Iris pigment epithelial cell (primary cell): ENCODE measurements at places on chromosomes 16 and 17.

- no peak for DNase-seq
Measured at GRCh38 chr16:88516601-88517061, 53.6 kb upstream of the ZC3H18 start.

GRCh38 chr16:2090481-2090776, 42.6 kb downstream of the TSC2 start:
- no peak for DNase-seq

- peak; percentile 64 for DNase-seq
Measured at GRCh38 chr17:78013683-78014467, 55.4 kb downstream of the TNRC6C start.

- no peak for DNase-seq
Measured at GRCh38 chr16:78483124-78483992, 383.9 kb downstream of the WWOX start.

- peak; percentile 29 for DNase-seq
Measured at GRCh38 chr16:10368969-10369551, 16.8 kb upstream of the ATF7IP2 start.

GRCh38 chr17:81018044-81018802, 16.7 kb upstream of the BAIAP2 start:
- peak; percentile 78 for DNase-seq

GRCh38 chr16:50198802-50199403, 45.8 kb downstream of the TENT4B start:
- DNase-seq: no peak

DNA sequence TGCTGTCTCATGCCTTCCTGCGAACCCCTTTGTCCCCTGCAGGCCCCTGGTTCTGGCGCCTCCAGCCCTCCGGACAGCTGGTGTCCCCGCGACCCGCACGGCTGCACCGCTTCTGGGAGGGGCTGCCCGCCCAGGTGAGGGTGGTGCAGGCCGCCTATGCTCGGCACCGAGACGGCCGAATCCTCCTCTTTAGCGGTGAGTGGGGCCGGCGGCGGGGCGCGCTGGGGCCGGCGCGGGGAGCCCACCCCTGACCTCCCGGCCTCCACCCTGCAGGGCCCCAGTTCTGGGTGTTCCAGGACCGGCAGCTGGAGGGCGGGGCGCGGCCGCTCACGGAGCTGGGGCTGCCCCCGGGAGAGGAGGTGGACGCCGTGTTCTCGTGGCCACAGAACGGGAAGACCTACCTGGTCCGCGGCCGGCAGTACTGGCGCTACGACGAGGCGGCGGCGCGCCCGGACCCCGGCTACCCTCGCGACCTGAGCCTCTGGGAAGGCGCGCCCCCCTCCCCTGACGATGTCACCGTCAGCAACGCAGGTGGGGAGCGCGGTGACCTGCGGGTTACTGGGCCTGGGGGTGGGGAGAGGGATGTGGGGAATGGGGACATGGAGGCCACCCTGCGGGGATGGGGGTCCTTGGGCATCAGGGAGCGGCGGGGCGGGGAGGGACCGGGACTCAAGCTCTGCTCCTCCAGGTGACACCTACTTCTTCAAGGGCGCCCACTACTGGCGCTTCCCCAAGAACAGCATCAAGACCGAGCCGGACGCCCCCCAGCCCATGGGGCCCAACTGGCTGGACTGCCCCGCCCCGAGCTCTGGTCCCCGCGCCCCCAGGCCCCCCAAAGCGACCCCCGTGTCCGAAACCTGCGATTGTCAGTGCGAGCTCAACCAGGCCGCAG, 7.1 kb upstream of the IL32 start:
- peak; percentile 23 for DNase-seq

- no peak for DNase-seq
Measured at GRCh38 chr16:10339777-10340732, 45.8 kb upstream of the ATF7IP2 start.

DNA sequence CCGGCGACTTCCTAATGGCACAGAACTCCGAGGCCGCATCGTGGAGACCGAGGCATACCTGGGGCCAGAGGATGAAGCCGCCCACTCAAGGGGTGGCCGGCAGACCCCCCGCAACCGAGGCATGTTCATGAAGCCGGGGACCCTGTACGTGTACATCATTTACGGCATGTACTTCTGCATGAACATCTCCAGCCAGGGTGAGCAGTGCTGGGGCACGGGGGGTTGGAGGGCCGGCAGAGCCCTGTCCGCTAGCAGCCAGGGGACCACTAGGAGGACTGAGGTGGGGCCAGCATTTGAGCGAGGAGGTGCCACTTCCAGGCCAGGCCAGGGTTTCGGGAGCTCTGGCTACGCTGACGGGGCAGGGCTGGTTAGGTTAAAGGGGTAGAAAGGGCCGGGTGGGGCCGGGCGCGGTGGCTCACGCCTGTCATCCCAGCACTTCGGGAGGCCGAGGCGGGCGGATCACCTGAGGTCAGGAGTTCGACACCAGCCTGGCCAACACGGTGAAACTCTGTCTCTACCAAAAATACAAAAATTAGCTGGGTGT, 5.1 kb downstream of the MPG start:
- DNase-seq: no peak

GRCh38 chr17:44687756-44688155, 1.8 kb downstream of the CCDC43 start:
- no peak for DNase-seq

DNA sequence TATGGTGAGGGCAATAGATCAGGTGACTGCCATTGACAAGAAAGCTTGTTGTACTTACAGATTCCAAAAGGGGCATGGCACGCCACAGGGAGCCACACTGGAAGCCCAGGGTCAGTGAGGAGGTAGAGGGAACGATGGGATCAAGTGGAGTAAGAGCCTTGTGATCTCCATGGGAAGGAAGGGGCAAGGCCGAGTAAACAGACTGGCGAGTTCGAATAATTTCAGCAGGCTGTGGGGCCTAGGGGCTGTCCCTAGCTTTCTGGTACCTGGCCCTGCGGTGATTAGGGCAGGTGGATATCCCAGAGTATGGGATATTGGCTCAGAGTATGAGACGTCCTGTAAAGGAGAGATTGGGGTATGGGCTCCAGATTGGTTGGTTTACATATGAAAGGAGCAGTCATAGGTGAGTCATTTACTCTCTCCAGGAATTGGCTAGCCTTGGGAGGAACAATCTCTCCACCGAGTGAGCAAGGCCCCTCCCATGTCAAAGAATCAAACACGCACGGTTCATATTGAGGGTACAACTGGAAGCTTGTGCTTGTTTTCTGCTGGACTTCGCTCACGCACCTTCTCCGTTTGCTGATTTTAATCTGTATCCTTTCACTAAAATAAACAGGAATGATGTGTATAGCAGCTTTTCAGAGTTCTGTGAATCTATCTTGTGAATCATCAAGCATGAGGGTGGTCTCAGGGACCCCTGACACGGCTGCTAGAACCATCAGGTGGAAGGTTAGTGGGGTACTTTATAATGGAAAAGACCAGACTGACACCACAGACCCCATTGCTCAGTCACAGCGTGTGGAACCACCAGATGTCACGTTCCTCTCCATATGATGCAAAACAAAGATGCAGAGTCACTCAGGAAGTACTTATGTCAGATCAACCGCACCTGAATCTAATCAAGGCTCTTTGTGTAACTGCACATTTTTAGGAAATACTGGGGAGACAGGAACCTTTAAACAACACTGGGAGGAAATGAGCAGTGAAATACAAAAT, 27.9 kb downstream of the GABARAPL2 start:
- peak; percentile 90 for DNase-seq

GRCh38 chr17:12107905-12108304, 87.2 kb downstream of the MAP2K4 start:
- DNase-seq: peak; percentile 51

DNA sequence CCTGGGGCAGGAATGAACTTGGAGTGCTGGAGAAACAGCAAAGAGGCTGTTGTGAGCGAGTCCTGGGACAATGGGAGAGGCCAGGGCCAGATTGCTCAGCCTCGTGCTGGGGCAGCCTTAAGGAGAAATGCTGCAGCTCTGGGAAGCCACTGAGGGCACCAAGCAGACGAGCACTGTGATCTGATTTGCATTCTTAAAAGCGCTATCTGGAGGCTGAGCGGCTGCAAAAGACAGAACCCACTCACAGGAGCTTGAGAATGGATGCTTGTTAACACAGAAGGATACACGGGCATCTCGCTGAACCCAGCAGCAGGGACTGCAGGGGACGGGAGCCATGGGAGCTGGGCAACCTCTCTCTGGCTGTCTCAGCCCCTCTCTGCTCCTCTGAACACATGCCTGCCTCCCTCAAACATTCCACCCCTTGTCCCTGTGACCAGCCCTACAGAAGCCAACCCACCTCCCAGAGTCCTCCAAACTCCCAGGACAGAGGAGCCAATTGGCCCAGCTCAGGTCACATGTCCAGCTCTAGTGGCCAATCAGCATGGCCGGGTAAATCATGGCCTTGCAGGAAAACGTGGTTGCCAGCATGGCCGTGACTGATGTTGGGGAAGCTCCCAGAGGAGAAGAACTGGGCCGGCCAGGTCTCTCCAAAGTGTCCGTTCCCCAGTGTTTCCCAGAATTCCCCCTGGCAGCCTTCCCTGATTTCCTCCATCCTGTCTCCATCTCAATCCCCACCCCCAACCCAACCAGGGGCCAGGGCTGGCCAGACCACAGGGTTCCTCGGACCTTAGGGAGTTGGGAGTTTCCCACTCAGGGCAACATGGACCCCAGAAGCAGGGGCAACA, 60.3 kb downstream of the GSG1L start:
- no peak for DNase-seq

DNA sequence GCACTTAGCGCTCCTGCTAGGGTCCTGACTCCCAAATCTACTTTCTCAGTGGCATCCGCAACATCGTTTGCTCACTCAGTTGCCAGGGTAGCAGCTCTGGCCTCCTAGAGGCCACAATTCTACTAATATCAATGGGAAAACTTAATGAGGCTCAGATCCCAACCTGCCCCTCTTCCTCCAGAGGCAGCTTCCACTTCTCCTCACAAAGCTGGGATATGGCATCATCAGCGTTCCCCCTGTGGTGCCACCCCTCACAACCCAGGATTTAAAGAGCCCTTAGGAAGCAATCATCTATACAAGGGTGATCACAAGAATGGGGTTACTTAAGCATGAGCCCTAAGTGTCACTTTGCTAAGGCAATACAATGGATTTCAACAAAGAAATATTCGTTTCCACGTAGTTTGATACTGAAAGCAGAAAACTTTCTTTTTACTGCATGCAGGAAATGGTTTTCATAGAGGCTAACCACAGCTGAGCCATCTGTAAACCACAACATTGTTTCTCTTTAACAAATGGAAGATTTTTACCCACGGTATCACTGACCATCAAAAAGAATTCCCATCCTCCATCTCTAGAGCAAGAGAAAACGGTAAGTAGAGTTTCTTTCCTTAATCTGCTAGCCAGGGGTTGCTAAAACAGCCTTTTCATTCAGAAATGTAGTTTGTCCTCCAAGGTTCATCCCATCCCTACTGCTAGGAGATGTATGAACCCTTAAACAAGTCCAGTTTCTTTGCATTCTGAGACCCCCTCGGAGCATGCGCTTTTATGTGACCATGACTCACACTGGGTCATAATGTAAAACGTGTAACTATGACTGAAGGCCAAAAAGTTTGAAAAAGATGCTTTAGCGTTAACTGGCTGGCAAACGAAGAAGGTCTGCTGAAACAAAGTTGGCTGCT, 68.3 kb upstream of the BCAR1 start:
- DNase-seq: peak; percentile 96

- no peak for DNase-seq
Measured at GRCh38 chr17:77174928-77175661, 34.3 kb downstream of the SEC14L1 start.

GRCh38 chr16:70470927-70471341, 16.5 kb downstream of the FCSK start:
- DNase-seq: peak; percentile 41

DNA sequence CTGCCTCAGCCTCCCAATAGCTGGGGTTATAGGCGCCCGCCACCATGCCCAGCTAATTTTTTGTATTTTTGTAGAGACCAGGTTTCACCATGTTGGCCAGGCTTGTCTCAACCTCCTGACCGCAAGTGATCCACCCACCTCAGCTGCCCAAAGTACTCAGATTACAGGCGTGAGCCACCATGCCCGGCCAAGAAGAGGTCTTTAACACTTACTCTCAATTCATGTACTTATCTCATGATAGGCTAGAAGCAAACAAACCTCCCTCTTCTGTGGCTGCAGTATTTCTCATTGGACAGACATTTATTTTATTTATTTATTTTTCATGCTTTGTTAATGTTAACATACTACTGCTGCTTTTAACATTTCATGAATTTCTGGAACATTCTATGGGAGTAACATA, 7.0 kb upstream of the NT5C start:
- DNase-seq: no peak

DNA sequence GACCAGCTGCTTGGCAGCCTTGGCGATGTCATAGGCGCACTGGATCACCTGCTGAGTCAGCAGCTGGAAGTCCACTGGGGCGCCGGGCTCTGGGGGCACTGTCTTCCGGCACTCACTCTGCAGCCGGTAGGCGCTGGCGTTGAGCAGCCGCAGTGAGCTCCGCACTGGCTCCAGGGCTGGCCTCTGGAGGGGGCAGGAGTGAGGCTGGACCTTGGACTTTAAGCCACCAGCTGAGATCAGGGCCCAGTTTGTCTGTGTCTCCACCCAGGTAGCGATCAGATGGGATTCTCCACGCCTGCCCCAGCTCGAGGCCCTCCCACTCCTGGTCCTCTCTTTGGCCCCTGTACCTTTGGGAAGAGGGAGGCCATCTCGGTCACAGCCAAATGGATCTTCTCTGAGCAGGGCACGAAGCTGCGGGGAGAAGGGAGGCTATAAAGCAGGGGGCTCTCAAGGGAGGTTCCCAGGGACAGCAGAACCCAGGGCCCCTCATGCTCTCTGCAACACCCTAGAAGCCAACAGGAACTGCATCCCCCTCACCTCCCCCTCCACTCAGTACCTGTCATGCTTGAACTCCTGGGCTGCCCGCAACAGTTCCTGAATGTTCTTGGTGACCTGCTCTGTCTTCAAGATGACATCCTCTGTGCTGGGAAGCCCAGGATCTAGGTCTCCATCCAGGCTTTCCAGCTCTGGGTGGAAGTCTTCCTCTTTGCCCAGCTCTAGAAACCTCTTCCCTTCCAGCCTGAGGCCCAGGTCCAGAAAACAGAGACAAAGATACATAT, 6.4 kb downstream of the TP53I13 start:
- DNase-seq: no peak

- no peak for DNase-seq
Measured at GRCh38 chr16:84093879-84094270, 22.9 kb downstream of the MBTPS1 start.

GRCh38 chr17:37570527-37571093, 38.6 kb downstream of the SYNRG start:
- DNase-seq: peak; percentile 63

DNA sequence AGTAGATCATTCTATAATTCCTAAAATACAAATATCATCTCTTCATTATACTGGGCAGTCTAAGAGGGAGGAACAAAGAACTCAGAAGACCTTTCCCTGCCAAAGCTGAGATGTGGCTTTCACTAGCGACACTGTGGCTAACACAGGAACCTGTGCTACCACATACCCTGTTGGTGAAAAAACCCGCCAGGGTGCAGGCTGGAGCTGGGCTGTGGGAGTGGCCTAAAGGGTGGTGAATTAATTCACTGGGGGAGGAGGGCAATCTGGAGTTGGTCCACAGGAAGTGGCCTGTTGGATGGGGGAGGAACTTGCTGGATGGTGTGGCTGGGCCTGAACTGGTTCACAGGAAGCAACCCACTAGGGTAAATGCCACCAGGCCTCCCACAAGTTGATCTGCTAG, 7.4 kb downstream of the ZNF594 start:
- no peak for DNase-seq
